ENCODE measurements at places on chromosomes 1 and 21.

DNA sequence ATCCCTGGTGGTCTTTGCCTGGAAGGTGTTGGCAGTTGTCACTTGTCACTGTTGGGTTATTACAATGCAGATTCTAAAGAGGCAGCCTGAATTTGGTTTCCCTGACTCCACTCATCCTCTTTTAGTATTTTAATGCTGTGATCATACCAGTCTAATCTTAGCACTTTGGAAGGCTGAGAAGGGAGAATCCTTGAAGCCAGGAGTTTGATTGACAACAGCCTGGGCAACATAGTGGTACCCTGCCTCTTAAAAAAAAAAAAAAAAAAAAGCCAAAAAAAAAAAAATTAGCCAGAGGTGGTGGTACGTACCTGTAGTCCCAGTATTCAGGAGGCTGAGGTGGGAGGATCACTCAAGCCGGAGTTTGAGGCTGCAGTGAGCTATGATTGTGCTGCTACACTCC, 7.7 kb downstream of the GIPC2 start:
- no peak for DNase-seq

DNA sequence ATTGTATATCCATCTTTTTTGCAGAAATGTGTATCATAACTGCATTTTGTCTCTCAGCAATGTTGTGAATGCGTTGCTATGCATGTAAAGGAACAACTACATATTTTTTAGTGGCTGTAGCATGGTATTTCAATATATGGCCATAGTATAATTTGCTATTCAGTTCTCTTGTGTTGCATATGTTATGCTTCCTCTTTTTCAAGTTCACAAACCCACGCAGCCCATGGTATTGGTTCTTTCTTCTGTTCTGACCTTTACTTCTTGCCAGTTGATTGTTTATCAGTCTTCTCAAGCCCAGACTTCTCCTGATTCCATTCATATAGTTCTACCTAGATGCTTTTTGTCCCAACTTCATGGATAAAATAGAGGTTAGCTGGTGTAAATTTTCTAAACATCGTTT, 6.1 kb downstream of the SLC22A15 start:
- no peak for DNase-seq

- no peak for DNase-seq
These were observed 180.6 kb downstream of the PLA2G4A start for GRCh38 chr1:187009320-187009719.

GRCh38 chr1:1761504-1762376, 16.5 kb downstream of the NADK start:
- no peak for DNase-seq

DNA sequence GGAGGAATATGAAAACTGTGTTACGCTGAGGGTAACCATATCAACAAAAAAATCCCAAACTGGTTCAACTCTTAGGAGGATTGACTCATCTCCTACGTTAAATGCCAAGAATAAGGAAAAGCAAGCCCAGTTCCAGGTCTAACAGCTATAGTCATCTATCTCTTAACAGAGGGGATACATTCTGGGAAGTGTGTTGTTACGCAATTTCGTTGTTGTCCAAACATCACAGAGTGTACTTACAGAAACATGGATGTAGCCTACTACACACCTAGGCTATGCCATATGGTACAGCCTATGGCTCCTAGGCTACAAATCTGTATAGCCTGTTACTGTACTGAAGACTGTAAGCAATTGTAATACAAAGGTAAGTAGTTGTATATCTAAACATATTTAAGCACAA, 23.2 kb upstream of the LRRC52 start:
- no peak for DNase-seq

DNA sequence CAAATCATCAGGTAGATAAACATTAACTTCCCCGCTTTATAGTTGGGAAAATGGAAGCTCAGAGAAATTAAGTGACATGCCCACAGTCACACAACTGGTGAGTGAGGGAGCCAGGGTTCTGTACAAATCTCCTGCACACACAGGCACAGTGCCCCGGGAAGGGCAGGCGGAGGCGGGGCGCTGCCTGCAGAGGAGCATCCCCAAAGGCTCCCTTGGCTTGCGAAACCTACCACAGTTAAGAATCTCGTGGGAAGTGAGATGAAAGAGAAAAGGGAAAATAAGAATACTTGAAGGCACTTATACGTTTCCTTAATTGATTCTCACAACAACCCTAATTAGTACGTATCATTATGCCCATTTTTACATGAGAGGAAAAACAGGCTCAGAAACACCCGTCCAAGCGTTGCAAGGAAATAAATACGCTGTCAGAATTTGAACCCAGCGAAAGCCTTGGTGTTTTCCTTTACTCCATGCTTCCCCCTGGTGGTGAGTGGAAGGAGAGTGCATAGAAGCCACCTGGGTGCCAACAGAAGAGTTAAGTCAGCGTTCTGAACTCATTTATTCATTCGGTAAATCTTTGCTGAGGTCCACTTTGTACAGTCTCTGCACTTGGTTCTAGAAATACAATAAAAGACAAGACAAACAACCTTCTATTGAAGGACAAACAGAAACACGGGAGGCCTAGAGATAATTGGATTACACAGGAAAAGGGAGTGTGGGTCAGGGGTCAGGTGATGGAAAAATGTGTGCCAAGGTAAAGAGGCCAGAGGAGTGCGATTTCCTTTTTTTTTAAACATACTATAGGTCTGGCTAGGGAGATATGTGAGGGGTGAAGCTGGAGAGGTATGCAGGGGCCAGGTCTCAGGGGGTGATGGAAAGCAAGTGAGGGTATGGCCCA, 28.4 kb downstream of the ACP6 start:
- no peak for DNase-seq

- DNase-seq = no peak
These were observed 10.9 kb downstream of the CPLANE2 start for GRCh38 chr1:16226129-16226489.

- DNase-seq = no peak
These were observed 87.4 kb upstream of the C1orf21 start for GRCh38 chr1:184299406-184299790.

DNA sequence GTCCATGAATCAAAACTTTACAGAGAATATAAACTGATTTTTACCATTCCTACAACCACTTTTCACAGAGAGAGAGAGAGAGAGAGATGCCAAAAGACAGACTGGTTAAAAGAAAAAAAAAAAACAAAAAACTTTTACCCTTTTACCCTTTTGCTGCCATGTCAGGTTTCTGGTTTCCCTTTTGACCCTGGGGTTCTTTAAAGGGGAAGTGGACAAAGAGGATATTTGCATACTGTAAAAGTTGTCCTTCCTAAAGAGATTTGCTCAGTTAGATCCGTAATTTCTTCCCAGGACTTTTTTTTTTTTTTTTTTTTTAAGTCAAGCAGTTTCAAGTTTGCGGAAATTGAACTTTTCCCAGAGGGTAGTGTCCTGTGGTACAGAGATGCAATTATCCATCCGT, 287.8 kb upstream of the RGS18 start:
- DNase-seq = no peak

DNA sequence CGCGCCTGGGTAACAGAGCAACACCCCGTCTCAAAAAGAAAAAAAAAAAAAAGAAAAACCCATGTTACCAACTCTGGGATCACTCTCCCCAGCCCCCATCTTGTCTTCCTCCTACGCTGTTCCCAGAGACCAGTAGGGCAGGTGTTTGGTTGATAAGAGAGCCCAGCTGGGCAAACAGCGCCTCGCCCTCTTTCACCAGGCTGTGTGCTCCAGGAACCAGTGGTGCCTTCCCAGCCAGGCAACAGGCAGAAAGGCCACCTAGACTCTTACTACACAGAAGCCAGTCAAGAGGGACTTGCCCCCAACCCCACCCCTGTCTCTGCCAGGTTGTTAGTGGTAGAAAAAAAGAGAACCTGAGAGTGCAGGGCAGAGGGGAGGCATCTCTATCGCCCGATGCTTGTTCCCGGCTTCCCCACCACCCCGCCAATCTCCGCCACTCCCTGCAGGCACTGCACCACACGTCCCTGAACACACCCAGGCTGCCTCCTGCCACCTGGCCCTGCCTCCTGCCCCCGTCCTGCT, 14.0 kb upstream of the CTRC start:
- no peak for DNase-seq

GRCh38 chr1:163069142-163069541, at the start of gene RGS4:
Gene RGS4 (plus strand): TSS chr1:163069361. CDS start chr1:163069485, 124 bp downstream.
- no peak for DNase-seq

DNA sequence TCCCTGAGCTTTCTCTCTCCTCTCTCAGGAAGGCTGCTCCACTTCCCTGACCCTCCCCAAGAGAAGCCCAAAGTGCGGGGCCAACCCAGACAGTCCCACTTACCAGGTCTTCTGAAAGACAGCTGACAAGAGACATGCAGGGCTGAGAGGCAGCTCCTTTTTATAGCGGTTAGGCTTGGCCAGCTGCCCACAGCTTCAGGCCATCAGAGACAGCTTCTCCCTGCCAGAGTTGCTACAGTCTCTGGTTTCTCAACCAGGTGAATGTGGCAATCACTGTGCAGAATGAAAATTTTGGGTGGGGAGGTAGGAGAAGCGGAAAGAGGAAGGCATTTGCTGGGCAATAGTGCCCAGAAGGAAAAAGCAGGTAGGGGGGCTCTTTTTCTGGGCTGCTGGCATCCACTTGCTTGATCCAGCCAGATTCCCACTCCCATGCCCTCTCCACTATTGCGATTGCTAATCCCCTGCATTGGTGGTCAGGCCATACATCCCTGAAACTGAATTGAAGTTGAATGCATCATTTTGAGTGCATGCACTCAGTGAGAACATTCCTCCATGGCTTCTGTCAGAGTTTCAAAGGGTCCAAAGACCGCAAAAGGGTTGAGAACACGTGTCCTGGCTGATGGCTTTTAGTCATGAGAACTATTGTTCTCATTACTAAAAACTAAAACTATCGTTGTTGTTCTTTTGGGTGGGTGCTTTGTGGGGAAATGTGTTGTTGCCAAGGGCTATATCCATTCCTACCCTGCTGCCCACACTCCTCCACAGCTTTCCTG, at the start of gene S100A8:
S100A8 (minus strand) TSS at position 136 of the 773 bp plus-strand sequence. CDS start 538 bp downstream, outside the sequence.
- DNase-seq = no peak

DNA sequence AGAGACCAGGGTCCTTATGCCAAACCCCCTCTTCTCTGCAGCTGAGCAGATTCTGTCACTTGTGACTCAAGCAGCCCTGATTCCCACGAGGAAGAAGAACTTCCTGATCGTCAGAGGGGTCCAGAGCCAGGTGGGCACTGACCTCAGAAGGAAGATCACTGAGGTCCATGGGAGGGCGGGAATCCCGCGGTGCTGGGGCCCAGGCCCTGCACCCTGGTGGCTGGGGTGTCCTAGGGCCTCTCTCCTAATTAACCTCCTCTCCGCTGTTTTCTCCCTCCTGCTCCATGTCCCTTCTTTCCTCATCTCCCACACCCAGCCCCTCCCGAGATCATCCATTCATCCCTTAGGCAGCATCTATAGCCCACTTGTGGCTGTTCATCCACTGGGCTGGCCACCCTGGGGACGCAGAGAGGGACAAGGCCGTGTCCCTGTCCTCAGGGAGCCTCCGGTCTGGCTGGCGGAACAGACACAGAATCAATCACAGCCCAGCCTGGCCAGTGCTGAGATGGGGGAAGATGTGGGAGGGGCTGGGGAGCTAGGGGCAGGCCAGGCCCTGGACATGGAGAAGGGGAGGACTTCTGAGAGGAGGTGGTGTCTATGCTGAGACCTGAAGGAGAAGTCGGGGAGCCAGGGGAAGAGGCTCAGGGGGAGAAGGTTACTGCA, 638.3 kb downstream of the MATN1 start:
- no peak for DNase-seq

GRCh38 chr1:160544647-160545046, 21.6 kb upstream of the SLAMF6 start:
- DNase-seq = no peak

DNA sequence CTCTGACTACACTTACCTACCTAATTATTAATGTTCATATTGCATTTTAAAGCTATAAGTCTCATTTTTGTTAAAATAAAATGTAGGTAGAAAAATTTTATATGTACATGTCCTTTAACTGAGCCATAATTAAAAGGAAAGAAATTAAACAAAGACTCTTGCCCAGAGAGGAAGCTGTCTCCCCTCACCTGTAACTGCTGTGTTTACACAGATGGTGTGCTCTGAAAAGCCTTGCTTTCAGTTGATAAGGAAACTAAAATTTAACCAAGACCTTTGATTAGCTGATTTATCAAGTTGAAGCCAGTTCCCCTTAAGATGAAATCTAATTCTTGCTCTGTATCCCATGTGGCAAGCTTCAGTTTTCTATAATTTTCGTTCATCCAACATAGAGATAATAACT, 213.5 kb downstream of the LYPLAL1 start:
- no peak for DNase-seq

- DNase-seq = no peak
These were observed 81.2 kb upstream of the ARHGAP29 start for GRCh38 chr1:94318505-94319030.

GRCh38 chr1:157369808-157370521, 182.3 kb downstream of the FCRL5 start:
- DNase-seq = peak; percentile 13

DNA sequence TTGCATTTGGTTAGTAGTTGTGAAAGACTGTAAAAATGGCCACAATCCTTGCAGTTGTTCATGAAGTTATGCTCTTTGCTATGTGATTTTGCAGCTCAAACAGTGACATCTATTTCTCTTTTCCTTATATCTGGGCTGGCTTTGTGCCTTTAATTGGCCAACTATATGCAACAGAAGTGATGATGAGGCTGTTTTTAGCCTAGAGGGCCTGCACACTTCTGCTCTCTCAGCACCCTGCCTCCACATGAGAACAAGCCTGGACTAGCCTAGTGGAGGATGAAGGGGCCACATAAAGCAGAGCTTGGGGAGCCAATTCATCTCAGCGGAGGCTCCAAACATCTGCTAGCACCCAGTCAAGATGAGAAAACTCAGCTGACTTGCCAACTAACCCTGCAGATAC, 339.8 kb downstream of the OMA1 start:
- DNase-seq = no peak

GRCh38 chr1:7113822-7114221, 328.6 kb downstream of the CAMTA1 start:
- no peak for DNase-seq

DNA sequence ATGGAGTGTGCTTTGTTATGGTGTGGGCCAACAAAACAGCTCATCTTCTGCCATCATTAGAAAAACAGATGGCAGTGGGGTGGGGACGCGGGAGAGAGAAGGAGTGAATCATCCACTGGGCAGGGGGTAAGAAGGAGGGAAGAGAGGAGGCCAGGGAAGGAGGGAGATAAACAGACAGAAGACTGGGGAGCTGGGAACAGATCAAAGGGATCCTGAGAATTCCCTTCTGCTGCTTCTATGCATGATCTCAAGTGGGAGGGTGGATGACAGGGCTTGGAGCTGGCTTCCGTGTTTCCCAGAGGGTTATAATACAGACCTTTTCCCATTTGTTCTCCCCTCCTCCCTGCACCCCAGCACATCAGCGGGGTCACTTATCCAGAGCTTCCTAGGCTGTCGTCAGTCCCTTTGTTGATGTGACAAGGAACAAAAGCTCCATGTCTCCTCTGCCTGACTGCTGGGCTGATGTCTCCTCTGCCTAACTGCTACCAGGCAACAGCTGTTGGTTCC, 338.6 kb downstream of the PAPPA2 start:
- no peak for DNase-seq

All from stimulated activated CD8-positive, alpha-beta memory T cell treated with anti-CD3 and anti-CD28 coated beads, Interleukin-4, amount 100 ng/mL, for 1 hour (primary cell).